NCI-H1436 (cell line): ENCODE measurements at places on chromosomes 6 and 20.

DNA sequence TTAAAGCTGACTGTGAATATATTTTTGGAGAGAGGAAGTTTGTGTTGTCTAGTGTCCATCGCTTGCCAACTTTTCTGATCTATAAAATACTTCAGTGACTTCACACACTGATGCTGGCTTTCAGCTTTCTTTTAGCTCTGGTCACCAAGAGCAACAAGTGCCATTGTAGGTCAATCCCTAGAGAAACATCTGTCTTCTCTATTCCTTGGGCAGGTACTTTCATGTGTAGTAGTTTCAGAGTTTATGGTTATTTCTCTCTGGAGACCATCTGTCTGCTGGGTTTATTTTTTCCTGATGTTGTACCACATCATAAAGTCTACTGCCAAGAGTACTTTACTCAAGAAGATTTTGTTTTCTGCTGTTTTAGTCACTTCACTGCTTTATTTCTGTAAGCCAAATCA lies 249.9 kb downstream of the KHDC1L start:
- DNase-seq, result no peak

DNA sequence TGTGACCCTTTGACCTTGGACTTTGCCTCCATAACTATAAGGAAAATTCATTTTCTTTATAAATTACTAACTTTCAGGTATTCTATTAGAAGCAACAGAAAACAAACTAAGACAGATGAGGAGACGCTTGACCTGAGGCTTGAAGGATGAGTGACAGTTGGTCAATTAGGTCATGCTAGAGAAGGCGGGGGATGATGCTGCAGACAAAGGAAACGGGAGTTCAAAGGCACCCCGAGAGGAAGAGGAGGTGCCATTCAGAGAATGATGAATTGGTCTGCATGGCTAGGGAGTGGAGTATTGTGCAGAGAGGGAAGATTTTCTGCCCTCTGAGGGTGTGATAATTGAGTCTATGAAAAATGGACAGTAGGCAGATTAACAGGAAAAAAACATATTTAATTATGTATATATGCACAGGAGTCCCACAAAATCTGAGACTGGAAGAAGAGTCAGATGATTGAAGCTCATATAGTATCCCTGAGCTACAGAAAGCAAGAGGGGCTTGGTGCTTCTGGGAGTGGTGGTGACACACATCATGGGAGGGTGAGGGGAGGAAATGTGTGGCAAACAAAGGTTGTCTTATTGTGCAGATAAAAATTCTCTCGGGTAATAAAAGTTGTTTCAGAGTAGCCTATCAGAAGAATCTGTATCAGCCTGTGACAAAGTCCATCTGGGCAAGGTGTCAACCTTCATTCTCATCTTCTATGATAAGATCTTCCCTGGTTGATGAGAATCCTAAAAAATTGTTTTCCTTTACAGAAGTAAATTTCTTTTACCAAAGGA lies 20.4 kb upstream of the FUCA2 start:
- no peak for DNase-seq

GRCh38 chr6:54315656-54316055 lies 7.4 kb downstream of the TINAG start:
- no peak for DNase-seq

DNA sequence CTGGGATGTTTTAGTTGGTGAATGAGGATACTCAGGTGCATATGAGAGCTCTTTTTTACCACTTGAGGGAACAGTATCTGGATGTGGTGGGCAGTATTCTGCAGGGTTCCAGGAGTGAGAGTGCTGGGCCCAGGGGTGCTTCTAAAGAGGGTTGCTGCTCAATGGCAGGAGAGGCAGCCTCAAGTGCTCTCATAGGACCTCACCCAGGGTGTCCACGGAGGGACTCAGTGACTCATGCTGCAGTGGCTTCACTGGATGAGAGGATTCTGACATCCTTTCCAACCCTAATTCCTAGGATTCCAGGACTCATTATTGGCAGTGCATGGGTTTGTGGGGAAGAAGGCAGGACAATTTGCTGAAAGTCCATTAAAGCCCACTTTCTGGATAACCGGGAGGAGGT lies 176.6 kb upstream of the FERMT1 start:
- no peak for DNase-seq

GRCh38 chr6:140897349-140897748 lies 1235.4 kb upstream of the GJE1 start:
- DNase-seq, result no peak

DNA sequence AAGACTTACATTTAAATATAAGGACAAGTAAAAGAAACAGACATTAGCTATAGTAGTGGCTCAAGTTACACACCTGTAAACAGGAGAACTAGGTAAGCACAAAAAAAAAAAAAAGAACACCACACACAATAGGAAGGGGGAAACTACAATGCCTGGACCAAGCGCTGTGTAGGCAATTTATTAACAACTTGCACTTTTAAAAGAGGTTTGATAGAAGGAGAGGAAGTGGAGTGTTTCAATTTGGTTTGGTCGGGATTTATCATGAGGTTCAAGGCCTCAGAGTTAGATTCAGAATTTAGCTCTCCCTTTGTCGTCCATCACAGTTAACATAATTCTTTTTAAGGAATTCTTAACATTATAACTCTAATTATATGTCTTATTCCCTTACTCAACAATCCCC lies 1.1 kb upstream of the USP49 start:
- no peak for DNase-seq
